ENCODE measurements at places on chromosomes 3 and 15.

DNA sequence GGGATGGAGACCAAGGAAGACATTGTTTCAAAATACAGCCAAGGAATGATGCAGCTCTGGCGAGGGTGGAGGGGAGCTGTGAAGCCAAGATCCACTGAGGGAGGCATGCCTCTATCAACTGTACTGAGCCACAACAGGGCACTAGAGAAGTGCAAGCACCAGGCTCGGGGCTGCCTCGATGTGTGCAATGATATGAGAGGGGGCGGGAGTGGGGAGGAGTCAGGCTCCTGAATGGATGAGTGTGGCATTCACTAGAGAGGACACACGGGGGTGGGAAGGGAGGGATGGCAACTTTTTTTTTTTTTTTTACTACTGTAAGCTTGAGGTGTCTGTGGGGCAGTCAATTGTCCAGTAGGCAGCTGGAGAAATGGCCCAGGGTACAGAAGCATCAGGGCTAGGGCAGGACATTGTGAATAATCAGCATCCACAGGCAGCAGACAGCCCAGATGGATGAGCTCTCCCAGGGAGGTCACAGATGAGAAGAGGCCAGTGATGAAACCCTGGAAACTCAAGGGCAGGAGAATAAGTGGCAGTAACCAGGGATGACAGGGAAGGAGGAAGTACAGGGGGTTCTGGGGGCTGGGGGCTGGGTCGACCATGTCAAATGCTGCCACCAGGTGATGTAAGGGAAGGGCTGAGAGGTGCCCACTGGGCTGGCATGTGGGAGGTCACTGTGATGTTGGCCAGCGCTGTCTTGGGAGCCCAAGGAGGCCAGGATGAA, 5.9 kb downstream of the STOML1 start:
- DNase-seq: no peak

DNA sequence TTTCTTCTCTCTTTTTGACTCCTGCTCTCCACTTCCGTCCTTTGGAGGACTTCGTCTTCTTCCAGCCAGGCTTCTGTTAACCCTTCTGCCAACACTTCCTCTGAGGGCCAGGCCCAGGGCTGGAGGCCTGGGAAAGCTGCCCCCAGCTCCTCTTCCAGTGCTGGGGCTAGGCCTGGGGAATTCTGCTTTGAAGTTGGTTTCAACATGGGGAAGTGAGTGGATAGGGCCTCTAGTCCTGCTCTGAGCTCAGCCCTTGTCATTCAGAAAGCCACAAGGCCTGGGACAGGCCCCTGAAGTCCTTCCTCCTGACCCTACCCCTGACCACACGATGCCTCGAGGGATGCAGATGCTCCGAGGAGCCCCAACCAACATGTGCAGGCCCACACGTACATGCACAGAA, 53.9 kb upstream of the HERC1 start:
- DNase-seq: no peak

- DNase-seq: no peak
Measured at GRCh38 chr3:196849180-196849741, 18.5 kb upstream of the SENP5 start.

DNA sequence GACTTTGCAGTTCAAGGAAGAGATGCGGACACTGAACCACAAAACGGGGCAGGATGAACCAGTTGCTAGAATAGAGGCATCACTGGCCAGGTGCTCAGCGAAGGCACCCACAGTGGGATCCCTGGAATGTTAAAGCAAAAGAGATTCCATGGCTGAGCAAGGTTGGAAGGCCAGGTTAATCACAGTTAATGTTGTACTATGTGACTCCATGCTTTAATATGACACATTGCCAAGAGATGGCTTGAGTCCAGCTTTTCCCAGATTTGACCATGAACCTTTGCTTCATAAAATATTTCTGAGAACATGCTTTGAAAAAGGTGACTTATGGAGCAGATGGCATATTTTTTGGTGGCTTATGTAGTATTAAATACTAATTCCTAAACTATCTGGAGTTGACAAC, 76.2 kb upstream of the CMTM7 start:
- no peak for DNase-seq

- no peak for DNase-seq
Measured at GRCh38 chr3:27358372-27358771, 10.8 kb downstream of the NEK10 start.

GRCh38 chr3:197592361-197593045, 36.7 kb upstream of the BDH1 start:
- no peak for DNase-seq

DNA sequence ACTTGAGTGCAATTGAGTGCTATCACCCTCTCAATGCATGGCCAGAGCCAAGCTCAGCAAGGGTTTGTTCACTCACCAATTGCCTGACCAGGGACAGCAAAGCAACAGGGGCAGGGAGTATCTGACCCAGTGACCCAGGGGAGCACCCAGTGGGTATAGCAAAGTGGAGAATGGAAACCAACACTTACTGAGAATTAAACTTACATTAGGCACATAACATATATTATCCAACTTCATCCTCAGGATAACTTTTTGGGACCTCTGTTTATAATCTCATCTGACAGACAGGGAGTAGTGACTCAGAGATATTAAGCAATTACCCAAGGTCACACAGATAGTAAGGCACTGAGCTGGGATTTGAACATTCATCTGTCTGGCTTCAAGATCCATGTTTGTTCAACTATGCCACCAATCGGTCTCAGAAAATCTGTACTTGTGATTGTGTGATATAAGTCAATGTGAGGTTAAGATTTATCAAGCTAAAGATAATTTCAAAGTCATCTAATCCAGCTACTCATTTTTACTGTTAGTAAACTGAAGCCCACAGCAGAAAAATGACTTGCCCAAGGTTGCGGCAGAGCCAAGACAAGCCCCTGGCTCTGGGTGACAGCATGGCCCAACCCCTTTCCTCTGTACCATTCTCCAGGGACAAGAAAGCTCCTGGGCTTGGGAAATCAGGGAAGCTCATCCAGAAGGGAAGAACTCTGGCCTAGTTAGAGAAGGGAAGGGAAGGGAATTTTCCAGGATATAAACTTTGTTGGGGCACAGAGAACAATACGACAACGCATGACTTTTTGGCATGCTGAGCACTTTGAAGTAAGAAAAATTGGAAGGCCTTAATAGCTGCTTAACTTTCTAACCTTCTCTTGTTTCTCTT, 138.0 kb upstream of the SMAD3 start:
- no peak for DNase-seq

Measured in CD4-positive, alpha-beta T cell treated with Interleukin-6 at 100 ng/mL for 8 hours (primary cell).